ENCODE measurements at places on chromosomes 5 and 9.
A peak's percentile ranks its signal among the peaks of the same experiment; 100 is the strongest.

GRCh38 chr9:89969881-89970639, 365.2 kb downstream of the GADD45G start:
- DNase-seq: peak; percentile 34

GRCh38 chr5:176614805-176615478, 5.0 kb upstream of the GPRIN1 start:
- DNase-seq: no peak

- DNase-seq: no peak
Measured at GRCh38 chr5:131541071-131541470, 94.0 kb downstream of the RAPGEF6 start.

DNA sequence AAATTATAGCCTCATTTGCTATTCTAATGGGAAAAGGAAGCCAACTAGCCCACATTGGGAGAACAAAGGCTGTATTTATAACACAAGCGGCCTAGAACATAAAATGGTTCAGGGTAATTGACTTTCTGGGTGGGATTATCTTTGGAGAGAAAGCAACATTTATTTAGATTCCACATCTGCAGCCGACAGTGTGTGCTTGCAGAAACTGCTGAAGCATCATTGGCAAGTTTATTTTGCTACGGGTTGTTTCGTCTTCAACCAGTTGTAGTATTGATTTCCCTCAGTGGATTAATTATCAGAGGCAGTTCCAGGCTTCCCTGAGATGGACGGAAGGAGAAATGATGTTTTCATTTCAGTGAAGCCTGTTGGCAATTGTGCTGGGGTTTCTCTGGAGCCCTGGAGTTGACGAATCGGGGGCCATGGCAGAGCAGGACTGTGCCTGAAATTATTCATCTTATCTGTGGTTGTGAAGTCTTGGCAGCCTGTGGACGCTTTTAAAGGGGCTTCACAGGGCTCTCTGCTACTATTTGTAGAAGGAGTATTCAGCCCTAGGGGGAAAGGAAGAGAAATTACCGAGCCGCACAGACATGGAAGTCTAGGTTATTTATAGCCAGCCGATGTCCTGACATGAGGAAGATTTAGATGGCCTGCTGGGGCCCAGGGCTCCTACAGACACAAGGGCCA, 290.6 kb upstream of the IRX4 start:
- no peak for DNase-seq

DNA sequence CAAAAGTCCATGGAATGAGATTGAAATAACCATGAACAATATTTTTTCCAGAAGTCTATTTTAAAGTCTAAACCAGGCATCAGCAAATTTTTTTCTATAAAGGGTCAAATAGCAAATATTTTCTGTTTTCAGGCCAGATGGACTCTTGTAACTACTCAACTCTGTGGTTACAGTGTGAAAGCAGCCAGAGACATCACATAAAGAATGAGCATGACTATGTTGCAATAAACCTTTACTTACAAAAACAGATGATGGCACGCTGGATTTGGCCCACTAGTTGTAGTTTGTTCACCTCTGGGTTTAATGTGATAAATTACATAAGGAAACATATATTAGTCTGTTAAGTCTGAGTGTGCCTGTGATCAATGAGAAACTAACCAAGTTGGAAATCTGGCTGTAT, 319.2 kb downstream of the TRPM3 start:
- DNase-seq: no peak

DNA sequence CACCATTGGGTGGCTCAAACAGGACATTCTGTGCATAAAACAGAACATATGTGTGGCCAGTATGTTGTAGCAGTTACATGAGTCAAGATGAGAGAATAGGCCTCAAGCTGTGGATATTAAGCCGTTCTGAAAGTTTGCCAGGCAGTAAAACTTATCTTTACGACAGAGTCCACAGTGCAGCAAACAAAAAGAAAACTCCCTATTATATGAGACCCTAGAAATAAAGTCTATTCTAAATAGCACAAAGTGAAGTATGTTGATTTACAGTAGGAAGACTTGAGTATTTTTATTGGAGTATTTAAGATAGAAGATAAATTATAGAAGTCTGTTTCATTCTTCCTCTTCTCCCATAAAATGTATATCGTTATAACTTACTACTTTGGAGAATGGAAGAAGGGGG, 271.5 kb downstream of the ADGRV1 start:
- DNase-seq: no peak

DNA sequence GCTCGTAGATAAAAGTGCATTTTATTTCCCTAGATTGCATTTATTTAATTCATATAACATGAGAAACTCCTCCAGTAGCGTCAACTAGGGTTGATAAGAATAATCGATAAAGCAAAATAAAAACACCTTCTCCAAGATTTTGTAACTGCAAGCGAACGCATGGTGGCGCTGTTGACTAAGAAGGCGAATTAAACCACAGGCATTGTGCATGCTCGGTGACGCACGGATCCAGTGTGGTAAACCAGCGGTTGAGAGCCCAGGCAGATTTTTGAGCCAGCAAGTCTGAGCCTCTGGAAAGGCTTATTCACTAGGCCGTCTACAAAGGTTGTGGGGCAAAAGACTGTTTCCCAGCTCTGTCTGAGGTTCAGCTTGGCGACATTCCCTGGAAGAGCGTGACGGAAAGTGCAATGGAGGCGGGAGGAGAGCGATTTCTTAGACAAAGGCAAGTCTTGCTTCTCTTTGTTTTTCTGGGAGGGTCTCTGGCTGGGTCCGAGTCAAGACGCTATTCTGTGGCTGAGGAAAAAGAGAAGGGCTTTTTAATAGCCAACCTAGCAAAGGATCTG, at the start of gene PCDHB3:
TSS of gene PCDHB3 (plus strand) at position 231 of the 563 bp plus-strand sequence. CDS start at position 408, 177 bp downstream.
- DNase-seq: peak; percentile 17

GRCh38 chr5:472076-472655, 29.2 kb downstream of the EXOC3 start:
- DNase-seq: no peak

DNA sequence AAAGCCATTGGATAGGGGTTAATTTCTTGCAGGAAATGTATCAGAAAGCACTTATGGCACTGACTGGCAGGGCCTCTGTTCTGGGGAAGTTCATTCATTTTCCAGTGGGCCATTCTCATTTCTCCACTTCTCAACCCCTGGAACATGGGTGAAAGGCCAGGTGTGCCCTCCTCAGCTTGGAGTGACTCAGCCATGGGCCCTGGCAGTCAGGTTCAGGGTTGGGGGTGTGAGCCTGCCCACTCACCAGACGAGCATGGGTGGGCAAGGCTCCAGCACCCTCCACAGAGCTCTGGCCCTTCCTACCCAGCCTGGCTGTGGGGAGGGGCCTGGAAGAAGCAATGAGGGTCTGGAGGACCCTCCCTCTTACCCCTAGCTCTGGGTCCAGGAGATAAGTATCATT, 174.4 kb downstream of the HSPA4 start:
- no peak for DNase-seq

DNA sequence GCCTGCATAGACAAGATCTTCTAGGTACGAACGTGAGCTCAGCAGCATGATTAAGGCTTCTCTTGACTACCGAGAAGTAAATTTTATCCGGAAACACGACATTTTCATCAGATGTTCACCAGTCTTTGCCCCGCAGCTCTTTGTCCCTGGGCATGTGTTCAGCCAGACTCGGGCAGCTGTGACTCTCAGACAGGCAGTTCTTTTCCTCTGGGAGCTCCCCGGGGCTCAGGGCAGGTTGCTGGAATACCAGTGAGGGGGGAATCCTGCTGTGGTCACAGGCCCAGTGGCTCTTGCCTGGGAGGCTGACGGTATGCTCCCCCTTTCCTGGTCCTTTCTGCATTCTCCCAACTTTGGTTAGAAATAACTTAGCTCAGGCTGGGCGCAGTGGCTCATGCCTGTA, 186.1 kb downstream of the GNA14 start:
- no peak for DNase-seq

- no peak for DNase-seq
Measured at GRCh38 chr5:139454568-139455290, 7.8 kb downstream of the ECSCR start.

GRCh38 chr9:89530726-89531125, 32.8 kb upstream of the SEMA4D start:
- DNase-seq: no peak

DNA sequence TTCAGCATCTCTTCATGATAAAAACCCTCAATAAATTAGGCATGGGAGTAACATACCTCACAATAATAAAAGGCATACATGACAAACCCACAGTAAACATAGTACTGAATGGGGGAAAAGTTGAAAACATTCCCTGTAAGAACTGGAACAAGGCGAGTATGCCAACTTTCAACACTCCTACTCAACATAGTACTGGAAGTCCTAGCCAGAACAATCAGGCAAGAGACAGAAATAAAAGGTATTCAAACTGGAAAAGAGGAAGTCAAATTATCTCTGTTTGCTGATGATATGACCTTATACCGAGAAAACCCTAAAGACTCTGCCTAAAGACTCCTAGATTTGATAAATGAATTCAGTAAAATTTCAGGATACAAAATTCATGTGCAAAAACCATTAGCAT, 167.6 kb downstream of the TMEM38B start:
- no peak for DNase-seq

DNA sequence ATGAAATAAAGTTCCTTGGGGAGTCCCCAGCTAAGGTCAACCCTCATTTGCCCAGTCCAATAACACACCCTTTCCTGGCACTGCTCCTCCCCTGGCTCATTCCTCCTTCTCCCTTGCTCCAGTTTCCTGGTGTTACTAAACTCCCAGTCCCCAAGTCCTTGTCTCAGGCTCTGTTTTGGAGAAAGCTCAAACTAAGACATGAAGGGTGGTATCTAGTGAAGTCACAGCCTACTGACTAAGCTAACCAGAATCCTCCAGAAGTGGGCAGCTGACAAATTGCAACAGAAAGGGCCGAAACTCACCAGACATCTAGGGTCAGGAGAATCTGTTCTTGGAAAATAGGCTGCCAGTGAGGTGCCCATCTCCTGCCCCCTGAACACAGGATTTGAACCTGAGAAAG, 118.7 kb upstream of the NEK6 start:
- no peak for DNase-seq

DNA sequence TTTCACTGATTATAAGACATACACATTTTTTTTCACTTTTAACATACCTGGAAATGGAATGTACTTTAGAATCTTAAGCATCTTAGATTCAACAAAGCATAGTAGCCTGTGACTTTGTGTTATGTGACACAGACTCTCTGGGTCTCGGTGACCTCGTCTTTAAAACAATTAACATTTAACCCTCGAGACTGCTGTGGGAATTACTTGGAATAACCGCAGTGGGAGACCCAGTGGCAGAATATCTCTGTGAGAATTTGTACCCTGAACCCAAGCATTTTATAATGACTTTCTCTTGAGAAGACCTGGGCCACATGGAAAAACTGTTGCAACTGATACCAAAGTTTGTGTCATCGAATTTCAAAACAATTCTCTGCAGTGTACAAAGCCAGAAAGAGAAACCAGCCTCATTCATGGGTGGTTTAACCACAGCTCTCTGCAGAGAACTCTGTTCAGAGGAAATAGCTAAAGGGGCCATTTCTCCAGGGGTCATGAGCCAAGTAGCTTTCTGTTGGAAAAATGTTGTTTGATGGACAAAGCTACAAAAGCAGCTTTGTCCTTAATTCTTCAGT, 10.0 kb upstream of the RETREG1 start:
- no peak for DNase-seq

DNA sequence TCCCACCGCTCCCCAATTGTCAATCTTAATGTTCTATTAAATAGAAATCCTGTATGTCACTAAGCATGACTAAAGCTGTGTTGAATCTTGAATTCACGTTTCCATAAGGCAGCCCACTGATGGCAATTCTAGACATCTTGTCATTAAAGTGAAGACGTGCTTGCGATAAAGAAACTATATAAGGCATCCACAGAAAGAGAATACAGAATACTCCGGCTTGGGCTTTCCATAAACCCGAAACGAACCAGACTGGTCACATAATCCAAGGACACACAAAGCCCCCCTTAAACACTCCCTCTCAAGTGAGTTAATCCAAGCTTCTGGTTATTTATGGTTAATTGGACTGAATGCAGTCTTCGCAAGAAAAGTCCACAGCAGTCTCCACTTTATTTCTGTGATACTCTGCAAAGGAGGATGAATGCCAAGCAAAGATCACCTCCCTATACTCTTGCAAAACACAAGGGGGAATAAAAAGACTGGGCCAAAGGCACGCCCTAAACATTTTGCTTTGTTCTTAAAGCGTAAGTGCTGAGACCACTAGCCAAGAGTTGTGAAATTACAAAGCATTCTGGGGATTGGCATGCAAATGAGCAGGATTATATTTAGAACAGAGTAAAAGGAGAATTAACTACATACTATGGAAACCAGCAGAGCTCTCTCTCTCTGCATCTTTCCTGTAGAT, 54.7 kb downstream of the DPYSL3 start:
- DNase-seq: peak; percentile 34

DNA sequence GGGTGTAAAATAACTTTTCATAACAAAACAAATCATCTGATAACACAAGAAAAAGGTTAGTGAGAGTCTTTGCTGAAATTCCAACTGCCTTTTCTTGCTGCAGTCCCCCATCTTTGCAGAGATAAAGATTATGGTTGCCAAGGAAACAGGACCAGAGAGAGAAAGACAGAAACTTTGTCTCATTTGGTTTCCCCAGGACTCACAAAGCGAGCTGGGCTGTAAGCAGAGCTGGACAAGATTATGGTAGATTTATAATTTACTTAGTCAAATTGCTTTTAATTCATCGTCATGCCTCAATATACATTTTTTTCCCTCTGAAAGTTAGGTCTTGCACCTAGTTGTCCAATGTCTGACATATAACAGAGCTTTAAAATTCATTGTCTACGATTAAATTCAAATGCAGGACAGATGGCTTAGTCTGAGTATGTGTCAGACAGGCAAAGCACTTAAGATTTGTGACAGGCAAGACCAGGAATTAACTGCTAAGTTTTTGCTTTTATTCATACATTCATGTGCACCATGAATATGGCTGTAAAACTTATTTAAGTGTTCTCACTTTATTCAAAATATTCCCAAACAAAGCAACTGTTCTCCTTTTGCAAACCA, 17.4 kb downstream of the ENC1 start:
- DNase-seq: peak; percentile 6

DNA sequence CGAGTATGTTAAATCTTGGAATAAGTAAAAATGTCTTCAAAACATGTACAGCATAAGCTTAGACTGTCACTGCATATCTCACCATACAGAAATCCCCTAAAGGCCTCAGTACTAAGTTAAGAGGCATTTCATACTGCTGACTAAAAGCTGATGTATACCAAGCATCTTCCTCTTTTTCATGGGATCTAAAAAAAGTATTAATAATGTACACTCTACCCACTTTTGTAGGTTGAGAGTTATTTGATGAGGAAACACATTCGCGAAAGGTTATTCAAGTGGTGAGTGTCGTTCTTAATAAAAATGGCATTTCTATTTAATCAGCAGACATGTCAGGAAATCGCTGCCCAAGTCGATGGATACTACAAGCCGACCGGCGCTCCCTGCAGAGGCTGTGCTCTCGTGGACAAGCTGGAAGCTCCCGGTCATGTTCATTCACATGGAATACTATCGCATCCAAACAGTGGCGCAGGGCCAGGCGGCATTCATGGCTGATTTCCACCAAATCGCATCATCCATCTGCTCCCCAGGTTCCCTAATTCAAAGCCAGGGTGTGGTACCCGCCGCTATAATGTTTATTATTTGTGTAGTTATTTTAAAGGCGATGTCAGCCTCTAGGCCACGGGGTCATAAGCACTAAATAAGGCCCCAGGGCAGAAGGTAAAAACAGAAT, 724 bp downstream of the SGTB start:
- DNase-seq: no peak

GRCh38 chr5:64147849-64148441, 17.7 kb upstream of the RNF180 start:
- DNase-seq: peak; percentile 65

Measured in retina (tissue), 1 donor.